ENCODE measurements at places on chromosomes 12 and 14.

DNA sequence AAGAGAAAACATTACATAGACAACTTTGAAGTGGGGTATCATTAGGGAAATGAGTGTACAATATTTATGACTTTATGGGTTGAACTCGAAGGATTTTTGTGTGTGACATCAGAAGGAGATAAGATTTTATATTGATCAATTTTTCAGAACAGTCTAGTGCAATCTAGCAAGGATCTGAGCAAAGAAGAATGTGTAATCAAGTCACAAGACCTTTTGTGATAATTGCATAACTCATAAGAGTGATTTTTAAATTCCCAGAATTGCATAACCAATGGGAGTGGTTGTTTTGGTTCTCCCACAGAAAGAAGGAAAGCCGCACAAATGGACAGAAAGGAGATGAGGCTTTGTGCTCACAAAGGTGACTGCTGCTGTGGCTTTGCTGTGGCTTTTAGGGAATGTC lies 441.8 kb upstream of the FLRT2 start:
- no peak for DNase-seq

- no peak for DNase-seq
Observed at GRCh38 chr12:96448300-96448699, 41.1 kb upstream of the CFAP54 start.

DNA sequence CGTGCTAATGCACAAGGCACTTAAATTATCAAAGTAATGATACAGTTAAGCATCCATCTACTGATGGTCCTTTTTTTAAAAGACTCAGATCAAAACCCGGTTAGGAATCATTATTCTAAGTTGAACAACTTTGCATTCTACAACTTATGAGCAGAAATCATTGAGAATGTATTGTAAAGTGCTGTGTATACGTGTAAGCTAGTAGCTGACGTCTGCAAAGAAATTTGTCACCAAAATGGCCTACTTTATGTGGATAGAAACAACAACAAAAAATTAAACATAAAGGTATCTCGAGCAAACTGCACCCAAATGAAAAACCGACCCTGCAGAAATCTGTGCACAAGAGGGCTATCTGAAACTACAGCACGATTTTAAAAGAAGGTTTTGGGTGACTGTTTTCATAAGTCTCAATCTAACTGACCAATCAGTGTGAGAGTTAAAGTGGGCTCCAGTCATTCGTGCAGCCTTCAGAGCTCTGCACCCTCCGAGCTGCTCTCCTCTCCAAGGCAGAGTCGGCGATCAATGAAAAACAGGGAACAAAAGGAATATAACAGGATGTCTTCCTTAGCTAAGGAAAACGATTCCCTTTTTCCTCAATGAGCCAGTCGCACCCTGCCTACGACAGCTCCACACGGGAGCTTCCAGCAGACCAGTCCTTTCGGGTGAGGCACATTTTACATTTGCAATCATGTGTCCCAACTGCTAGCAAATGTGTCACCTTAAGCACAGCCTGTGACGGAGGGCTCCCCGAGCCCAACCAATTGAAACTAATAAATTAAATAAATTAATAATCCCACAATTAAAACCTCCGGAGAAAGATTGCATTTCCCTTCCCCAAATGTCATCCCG lies 200.7 kb upstream of the FOXN3 start:
- DNase-seq: no peak

DNA sequence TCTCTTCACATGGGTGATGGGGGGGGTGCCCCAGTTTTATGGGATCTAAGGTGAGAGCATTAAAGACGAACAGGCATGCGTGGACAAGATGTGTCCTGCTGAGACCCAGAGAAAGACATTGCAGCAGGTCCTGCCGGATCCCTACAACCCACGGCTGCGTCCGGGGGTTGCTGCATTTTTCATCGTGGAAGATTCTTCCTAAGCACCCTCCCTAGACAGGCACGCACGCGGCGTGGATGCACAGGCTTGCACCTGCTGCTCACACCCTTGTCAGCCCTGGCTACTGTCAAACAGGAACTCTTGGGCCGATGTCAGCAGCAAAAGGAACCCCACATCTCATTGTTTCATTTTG lies 280.6 kb upstream of the RTL1 start:
- DNase-seq: no peak

GRCh38 chr12:49548822-49549648 lies 10.2 kb downstream of the KCNH3 start:
- no peak for DNase-seq

DNA sequence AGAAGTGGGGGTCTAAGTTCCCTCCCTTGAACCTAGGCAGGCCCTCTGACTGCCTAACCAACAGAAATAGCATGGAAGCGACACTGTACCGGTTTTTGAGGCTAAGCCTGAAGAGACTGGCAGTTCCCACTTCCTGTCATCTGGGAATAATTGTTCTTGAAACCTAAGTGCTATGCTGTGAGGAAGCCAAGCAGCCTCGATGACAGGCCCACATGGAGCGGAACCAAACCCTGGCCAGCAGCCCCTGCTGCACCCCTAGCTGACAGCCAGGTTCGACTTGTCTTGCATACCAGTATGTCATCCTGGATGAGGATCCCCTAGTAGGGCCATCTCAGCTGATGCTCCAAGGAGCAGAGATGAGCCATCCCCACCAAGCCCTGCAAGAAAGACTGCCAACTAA lies 6.4 kb upstream of the GPR68 start:
- DNase-seq: no peak

GRCh38 chr14:52327374-52328226 lies 13.5 kb downstream of the PTGER2 start:
- DNase-seq: no peak

DNA sequence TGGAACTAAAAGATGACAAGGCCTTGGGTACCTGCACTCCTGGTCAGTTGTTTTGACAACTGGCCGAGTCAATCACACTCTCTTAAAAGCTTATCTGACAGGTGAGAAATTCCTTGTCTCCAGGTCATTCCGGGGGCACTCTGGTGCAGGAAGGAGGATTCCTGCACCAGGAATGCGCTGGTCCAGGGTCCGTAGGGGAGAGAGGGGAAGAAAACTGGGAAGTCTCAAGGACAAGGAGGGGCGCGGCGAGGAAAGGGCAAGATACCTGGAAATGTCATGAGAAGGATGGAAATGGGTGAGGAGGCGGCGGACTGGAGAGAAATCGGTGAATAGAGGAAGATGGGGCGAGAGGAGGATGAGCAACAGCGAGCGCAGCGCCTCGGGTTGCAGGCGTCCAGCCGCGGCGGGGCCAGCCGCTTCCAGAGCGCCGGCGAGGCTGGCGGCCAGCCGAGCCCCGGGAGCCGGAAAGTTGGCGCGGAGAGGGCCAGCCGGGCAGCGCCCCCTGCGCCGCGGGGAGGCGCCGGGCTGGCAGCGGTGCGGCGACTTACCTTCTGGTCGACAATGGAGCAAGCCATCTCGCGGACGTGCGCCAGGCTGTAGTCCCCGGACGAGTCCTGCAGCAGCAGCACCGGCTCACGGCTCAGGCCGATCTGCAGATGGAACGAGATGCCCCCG lies 809 bp downstream of the PRKD1 start:
- DNase-seq: no peak

- DNase-seq: no peak
Observed at GRCh38 chr14:89269404-89269803, 147.6 kb downstream of the FOXN3 start.

Measured in T-helper 2 cell treated with Interferon-gamma antibody and Interleukin-4, amounts not matched to agents 5 μg/mL and 100 μg/mL, for 36 hours (primary cell).